GM12891 (cell line): ENCODE measurements at places on chromosomes 5 and 9.

DNA sequence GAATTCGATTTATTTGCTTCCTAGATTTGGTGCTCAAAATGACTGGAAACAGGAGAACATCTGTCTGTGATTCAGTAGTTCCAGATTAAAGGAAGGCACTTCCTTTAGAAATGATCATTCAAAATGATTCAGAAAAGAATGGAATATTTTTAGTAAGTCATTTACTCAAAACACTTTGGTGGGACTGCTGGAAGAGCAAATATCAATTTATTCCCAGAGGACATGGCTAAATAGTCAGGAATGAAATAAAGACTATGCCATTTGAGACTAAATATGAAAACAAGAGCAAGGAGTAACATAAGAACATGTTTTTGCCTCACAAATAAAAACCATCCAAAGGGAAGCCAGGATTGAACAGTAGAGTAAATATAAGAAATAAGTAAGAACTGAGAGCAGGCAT lies 138.6 kb upstream of the RASA1 start:
- no peak for DNase-seq

- DNase-seq = no peak
Measured at GRCh38 chr9:99079542-99079941, 25.4 kb upstream of the TGFBR1 start.

DNA sequence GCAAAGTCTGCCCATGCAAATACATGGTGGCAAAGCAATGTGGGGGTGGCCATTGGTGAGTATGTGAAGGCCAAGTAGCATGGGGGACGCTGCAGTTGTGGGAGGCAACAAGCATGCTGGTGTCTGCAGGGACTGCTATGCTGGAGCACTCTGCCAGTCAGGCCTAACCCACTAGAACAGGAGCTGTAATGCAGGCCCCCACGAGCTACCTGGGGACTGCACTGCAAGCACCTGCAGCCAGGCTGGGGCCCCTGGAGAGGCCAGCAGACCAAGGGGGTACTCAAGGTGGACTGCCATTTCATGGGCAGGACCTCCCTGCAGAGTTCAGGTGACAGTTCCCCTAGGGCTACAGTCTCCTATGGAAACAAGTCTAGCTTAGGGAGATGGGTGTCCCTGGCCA lies 183.8 kb upstream of the PDE4D start:
- no peak for DNase-seq

DNA sequence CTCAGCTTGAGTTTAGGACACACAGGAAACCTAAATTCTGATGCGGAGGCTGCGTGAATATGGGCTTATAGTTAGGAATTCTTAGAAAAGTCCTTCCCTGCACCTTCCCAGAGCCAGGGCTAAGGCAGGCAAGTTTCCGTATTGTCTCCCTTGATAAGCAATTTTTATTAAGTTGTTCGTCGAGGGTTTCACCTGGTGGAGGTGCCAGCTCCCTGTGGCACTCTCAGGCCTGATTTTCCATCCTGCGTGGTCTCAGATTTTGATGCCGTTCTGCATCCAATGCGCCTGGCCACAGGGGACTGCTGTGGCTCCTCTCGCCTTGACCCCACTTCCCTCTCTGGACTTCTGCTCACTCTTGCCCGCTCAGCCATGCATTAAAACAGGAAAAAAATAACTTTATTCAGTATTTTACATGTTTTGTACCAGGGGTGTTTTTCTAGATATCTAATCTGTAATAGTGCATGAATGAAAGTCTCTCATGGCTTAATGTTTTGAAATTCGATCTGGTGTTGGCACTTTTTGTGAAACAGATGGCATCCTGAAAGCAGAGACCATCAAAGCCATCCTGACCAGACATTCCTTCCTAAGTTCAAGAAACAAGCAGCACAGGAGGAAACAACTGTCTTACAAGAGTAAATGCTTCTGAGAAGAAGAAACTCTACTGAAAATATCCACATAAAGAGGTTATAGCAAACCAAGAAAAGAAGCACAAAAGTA lies 50.7 kb downstream of the TRIP13 start:
- no peak for DNase-seq

DNA sequence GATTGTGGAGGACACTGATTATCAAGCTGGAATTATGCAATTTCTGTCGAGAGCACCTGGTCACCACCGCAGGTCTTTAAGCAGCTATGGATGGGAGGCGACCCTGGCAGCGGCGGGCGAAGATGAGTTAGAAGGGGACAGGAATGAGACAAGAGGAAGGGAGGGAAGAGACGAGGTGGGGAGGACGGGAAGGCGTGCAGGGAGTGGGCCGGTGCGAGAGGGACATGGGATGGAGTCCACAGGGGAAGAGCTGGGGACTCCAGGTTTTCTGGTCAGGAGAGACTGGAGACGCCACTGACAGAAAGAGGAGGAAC lies 192.3 kb downstream of the MELK start:
- DNase-seq = no peak

DNA sequence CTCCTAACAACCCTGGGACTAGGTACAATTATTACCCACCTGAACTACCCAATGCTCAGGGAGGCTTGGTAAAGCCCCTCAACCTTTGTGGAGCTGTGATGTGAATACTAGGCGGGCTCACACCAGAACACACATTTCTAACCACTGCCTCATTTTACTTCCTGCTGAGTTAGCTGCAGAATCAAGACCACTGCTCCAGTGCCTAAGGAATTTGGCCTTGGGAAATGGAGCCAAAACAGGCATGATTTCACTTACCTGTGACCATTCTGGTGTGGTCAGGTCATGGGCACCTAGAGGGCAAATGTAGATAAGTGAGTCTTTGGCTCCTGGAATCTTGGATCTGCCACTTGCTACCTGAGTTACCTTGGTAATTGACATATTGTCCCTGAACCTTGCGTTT lies 5.2 kb downstream of the WWC1 start:
- DNase-seq = no peak

DNA sequence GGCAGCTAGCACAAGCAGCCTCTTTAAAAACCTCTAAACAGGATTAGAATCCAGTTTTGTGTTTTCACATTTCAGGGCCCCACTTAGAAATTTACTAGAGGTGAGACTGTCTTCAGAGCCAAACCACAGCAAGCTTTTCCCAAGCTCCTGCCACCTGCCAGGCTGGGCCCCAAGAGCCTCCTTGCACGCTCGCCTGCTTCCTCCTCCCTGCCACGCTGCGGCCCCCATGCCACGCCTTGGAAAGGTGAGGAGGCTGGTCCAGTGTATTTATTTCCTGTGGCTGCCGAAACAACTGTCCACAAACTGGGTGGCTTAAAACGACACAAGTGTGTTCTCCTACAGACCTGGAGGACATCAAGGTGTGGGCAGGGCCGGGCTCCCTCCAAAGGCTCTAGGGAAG lies 43.4 kb downstream of the NKX2-5 start:
- no peak for DNase-seq

- no peak for DNase-seq
Measured at GRCh38 chr9:14192556-14192955, 121.4 kb downstream of the NFIB start.

- DNase-seq = no peak
Measured at GRCh38 chr9:109806506-109807115, 26.6 kb downstream of the PALM2AKAP2 start.

DNA sequence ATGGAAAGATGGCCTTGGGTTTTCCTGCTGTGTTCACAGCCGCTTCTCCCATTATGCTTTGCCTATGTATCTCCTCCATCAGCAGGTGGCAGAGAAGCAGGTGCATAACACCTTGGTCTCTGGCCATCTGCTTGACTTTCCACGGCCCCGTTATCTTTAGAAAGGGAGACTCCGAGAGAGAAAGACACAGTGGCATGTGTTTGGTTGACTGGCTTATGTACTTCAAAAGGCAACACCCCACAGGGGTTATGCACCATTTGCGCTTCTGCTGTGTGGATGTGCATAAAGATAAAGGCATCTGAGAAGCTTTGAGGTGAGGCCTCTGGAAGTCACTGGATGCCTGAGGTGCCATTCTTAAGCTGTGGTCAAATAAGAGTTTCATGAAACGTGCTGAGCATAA lies 138.4 kb downstream of the EGFLAM start:
- DNase-seq = no peak

DNA sequence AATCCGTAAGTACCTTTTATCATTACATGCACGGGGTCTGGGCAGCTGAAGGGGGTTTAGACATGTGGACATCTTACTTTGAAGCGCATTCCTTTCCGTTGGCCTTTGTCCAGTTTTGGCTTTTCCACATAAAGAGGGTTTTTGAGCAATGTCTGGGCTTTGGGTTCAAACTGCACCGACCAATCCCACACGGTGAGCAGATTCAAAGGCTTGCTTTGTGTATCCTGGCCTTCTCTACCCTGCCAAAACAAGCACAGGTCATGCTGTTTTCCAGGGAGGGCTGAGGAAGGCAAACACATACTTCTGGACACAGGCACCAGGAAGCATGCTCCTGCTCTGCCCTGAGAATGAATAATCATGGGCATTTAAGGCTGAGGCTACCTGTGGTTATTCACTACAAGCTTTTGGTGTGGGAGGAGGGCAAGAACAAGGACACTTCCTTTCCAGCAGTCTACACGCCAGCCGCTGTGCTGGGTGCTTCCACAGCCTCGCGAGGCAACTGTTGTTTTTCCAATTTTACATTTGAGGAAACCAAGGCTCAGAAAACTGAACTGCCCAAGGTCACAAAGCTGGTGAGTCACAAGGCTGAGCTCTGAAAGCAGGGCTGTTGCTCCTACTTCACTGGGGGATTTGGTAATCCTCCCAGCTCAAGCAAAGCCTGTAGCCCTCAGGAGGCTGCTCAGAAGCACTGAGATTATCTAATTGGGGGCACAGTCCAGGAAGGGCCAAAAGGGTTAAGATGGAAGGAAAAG lies 59.8 kb upstream of the GOLPH3 start:
- no peak for DNase-seq

- DNase-seq = no peak
Measured at GRCh38 chr5:169695025-169695625, 58.0 kb downstream of the DOCK2 start.

- no peak for DNase-seq
Measured at GRCh38 chr5:67149951-67150523, 46.6 kb downstream of the CD180 start.

DNA sequence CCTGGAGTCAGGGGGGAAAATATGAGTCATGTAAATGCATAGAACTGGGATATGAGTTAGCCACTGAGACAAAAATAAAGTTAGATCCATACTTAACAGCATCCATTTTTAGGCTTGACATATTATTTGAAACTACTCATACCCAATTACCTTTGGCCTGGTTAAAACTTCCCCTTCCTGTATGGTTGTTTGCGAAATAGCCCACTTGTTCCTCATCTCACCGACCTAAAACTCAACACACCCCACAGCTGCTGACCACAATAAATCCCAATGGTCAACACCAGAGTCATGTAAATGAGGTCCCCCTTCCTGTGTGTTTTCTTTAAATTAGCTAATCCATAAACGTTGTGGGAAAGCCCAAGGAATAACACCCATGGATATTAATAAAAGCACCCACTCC lies 55.2 kb upstream of the TMEM215 start:
- DNase-seq = no peak
